ENCODE measurements at places on chromosomes 12 and 14.

- no peak for DNase-seq
Observed at GRCh38 chr12:109191621-109192250, 75.3 kb downstream of the ACACB start.

DNA sequence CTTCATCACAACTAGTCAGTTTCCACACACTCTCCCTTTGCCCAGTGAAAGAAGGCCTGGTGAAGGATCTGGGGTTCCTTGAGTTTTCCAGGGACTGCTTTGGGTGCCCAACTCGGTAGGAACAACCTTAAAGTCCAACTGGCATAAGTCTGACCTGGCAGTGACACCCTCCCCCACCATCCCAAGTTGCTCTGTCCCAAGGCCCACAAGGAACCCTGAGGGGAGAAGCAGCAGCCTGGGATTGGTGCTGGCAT lies 1.6 kb downstream of the KMT2D start:
- no peak for DNase-seq

DNA sequence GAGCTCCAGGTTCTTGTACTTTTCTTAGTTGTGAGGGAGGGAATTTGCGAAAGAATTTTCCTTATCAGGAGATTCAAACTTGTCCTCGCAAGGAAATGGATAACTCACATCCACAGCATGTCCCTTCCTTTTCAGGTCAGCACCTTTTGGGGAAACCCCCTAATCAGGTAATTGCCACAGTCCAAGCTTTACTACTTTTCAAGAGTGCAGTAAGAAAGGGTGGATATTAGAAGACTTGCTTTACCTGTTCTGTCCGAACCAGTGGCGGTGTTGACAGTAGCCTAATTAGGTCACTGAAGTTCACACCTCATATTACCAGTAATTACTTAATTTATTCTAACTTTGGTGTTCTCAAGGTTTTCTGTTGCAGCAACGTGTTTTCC lies 6.7 kb upstream of the C12orf50 start:
- no peak for DNase-seq

- DNase-seq: no peak
Observed at GRCh38 chr14:76772300-76773187, 11.3 kb downstream of the VASH1 start.

DNA sequence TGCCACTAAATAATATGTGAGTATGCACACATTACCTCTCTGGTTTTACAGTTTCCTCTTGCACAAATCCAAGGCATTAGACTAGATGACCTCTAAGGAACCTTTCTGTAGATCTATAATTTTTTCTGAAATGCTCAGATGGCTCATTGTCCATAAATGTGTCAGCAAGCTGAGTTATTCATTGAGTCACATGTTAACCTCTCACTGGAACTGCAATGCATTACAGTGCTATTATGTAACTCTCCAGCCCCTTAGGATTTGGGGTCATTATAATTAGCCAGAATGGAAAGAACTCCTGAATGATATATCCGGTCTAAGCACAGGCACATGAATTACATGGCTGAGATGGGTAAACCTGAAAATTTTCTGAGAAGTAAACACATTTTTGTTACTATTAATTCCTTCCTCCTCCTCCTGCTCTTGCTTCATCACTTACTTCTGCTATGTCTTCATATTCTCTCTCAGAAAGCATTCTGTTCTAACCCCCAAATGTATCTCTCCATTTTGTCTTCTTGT lies 20.3 kb upstream of the DRAM1 start:
- no peak for DNase-seq

- DNase-seq: no peak
Observed at GRCh38 chr12:110741341-110742095, 1.2 kb downstream of the PPP1CC start.

- DNase-seq: no peak
Observed at GRCh38 chr14:104640681-104641080, 36.1 kb upstream of the TMEM179 start.

All from stimulated activated CD8-positive, alpha-beta memory T cell treated with anti-CD3 and anti-CD28 coated beads, Interleukin-12 subunit alpha, Interleukin-12 subunit beta, amount 100 ng/mL, for 4 hours (primary cell).